ENCODE measurements at places on chromosomes 12 and 14.

GRCh38 chr14:99884834-99885648 lies 91.8 kb downstream of the EML1 start:
- DNase-seq: peak; percentile 50

GRCh38 chr12:84270470-84271140 lies 642.0 kb downstream of the SLC6A15 start:
- DNase-seq: no peak

DNA sequence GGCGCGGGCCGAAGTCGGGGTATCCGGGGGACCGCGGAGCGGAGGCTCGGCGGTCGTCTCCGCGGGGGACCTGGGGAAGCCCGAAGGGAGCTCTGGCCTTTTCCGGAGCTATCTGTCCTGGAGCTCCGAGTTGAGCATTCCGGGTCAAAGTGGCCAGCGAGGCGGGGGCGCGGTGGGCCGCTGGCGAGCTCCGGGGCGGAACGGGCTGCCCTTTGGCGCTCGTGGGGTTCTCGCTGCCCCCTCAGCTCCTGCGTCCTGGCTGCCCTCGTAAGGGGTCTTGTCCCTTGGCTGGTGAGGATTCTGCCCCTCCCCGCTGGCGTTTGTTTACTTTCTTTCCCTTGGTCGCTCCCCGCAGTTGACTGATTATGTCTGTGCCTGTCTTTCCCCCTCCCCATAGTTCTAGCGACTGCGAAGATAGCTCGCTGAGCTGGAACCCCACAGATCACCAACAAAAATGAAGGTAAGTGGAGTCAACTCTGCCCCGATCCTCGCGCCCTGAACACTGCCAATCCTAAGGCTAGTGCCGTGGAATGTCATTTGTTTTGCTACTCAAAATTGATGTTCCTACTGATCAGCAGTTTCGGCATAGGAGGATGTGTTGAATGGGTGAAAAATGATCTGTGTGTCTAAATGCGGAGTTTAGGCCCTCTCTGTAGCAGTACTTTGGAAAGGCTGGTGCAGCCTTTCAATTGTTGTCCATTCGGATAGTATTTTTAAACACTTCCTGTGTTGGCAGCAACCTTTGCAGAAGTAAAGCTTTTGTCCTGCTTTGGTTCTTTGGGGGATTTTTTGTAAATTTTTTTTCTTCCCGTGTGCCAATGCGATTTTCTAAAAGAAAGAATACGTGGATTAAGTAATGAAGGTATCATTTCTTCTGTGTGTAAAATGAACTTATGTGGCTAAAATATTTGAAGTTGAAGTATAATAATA lies 1.3 kb downstream of the ARID4A start:
- no peak for DNase-seq

DNA sequence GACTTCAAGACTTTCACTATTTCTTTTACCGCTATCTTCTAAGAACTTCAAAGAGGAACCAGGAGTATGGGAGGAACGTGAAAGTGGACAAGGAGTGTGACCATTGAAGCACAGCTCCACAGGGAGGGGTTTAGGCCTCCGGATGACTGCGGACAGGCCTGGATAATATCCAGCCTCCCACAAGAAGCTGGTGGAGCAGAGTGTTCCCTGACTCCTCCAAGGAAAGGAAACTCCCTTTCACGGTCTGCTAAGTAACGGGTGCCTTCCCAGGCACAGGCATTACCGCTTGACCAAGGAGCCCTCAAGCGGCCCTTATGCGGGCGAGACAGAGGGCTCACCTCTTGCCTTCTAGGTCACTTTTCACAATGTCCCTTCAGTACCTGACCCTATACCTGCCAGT lies 267.0 kb downstream of the RPL10L start:
- no peak for DNase-seq

DNA sequence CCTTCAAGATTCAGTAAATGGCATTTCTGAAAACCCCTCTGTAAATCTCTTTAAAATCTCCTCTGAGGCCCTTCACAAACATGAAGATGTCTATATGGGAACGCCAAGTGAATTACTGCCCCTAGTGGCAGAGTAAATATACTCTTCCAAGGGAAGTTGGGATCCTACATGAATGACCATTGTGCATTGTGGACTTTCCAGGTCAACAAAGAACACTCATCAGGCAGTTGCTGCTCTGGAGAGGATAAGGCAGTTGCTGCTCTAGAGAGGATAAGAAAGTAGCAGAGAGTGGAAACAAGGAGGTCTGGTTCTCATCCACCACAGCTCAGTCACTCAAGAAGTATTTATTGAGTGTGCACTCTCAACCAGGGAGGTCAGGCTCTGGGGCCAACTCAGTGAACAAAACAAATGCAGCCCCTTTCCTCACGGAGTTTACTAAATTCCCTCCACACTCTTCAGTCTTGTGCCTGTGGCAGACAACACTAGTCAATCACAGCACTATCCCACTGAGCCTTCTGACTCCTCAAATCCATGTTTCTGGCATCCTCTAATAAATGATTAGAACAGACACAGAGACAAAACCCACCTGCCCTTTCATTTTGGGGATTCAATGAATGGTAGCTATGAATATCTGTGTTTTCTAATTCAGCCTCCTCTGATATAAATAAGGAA lies 52.9 kb downstream of the SVOP start:
- DNase-seq: no peak

DNA sequence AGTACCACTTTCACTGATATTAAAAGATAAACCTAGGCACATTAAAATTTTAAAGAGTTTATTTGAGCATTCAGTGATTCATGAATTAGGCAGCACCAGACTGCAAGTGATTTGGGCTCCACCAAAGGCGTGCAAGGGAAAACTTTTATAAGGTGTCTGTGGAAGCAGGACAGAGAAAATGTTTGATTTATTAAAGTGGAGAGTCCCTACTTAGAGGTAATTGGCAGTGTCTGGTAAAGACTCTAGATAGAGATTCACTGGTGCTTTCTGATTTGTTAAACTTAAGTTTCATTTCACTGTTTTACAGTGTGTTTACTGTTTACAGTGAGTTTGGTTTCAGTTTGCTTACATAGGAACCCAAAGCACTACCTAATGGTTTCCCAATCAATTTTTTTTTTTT lies 72.8 kb downstream of the ANKS1B start:
- no peak for DNase-seq

GRCh38 chr14:91368776-91369416 lies 48.7 kb downstream of the CCDC88C start:
- no peak for DNase-seq

DNA sequence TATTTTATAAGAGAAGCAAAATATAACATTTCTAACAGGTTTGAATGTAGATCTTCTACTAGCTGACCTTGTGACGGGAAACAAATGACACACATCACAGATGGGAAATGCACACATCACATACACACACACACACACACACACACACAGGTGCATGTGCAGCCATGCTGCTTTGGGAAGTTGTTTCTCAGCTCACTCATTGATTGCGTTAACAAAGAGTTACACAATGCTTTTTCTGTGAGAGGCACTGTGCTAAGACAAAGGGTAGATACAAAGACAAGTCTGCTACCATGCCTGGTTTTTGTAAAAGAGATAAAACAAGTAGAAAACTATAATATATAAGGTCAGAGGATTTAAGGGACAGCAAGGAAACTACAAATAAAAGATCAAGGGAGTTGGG lies 1.3 kb upstream of the NR1H4 start:
- DNase-seq: no peak

GRCh38 chr12:87509237-87509820 lies 519.9 kb downstream of the C12orf50 start:
- DNase-seq: no peak
